ENCODE measurements at places on chromosomes 1 and 21.

GRCh38 chr1:218694636-218695035, 349.5 kb downstream of the TGFB2 start:
- no peak for DNase-seq

GRCh38 chr1:14120895-14121294, 420.9 kb downstream of the PRDM2 start:
- no peak for DNase-seq

- DNase-seq: no peak
Observed at GRCh38 chr1:36846357-36846756, 188.0 kb downstream of the GRIK3 start.

DNA sequence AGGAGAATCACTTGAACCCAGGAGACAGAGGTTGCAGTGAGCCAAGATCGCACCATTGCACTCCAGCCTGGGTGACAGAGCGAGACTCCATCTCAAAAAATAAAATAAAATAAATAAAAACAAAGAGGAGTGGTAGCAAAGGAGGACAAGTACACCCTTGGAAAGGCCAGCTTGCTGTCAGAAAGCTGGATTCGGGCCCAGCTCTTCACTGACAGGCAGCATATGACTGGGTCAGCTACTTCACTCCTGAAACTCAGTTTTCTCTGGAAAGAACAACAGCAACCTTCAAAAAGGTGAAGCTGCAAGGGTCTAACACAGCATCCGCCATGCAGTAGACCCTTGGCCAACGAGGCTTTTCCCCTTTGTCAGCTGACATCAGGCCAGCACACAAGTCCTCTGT, 156.0 kb upstream of the TIAM1 start:
- DNase-seq: no peak

GRCh38 chr1:61659061-61659460, 65.9 kb downstream of the TM2D1 start:
- no peak for DNase-seq

DNA sequence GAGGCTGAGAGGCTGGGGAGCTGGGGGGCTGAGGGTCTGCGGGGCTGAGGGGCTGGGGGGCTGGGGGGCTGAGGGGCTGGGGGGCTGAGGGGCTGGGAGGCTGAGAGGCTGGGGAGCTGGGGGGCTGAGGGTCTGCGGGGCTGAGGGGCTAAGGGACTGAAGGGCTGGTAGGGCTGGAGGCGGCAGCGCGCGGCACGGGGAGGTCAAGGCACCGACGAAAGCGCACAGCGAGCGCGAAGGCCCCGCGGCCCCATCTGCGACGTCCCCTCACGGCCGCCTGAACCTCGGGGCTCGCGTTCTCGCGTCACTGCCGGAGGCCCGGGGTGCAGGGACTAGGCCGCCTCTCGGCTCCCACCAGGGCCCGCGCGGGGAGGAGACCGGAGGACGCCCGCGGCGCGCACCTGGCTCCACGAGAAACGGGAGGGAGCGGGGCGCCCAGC, 356 bp downstream of the INTS11 start:
- DNase-seq: no peak

GRCh38 chr1:23984417-23985186, 4.5 kb upstream of the SRSF10 start:
- DNase-seq: no peak

DNA sequence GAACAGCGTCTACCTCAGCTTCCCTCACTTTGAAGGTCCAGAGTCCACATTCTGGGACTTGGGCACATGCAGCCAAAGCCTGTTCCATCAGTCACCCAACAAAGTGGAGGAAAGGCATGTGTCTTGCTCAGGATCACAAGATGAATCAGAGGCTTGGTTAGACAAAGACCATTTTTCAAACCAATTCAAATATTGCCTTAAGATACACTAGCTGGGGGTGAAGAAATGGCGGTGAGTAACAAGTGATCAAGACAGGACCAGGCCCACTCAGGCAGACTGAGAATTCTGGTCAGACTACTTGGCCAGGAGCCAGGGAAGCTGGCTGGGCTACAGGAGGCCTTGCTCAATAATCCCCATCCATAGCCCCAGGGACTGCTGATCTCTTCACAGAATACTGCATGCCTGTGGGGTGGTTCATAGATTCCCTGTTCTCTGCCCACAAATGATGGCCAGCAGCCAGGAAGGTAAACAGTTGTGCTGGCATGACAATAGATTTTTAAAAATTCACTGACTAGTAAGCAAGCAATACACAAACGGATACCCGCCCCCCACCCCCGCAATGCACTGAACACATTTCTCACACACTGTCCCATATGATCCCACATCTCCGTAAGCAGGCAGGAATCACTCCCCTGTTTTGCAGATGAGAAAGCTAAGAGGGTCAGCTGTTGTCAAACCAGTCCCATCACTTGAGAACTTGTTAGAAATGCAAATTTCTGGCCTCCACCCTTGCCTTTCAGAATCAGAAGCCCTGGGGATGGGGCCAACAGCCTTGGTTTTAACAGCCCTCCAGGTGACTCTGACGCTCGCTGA, 27.2 kb downstream of the ERI3 start:
- peak; percentile 96 for DNase-seq

- DNase-seq: no peak
Observed at GRCh38 chr1:74772945-74773344, 40.0 kb downstream of the TYW3 start.

DNA sequence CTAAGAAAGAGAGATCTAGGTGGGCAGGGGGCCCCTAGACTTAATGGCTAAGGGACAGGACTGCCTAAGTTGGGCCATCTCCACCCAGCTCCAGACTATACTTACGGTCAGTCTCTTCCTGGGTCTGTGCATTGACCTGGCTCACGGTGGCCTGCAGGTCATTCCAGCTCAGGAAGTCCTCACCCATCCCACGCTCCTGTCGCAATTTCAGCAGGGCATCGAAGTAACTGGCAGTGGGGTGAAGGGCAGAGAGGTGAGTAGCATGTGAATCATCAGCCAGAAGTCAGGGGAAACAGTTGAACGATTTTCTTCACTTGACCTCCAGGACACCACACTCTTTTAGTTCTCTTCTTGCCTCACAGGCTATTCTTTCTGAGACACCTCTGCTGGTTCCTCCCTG, 20.5 kb downstream of the IQGAP3 start:
- DNase-seq: no peak

GRCh38 chr1:196488579-196488978, 119.7 kb downstream of the KCNT2 start:
- no peak for DNase-seq

DNA sequence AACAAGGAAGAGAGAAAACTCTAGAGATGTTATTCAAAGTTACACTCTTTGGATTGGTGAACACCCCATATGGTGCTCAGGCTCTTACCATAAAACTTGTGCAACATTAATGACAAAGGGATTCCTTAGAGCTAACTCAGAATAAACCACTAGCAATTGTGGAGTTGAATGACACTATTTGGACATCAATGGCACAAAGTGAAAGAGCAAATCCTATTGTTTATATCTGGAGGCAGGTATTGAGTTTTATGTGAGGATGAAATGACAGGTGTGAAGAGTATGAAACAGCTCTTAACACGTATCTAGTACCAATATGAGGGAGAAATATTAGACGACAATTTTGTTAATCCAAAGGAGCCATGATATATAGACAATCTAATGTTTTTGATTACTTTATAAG, 584.9 kb upstream of the PBX1 start:
- no peak for DNase-seq

GRCh38 chr1:243343970-243344937, 88.4 kb downstream of the SDCCAG8 start:
- peak; percentile 44 for DNase-seq

- peak; percentile 32 for DNase-seq
Observed at GRCh38 chr1:41469706-41470105, 14.8 kb downstream of the EDN2 start.

GRCh38 chr1:228830954-228831481, 95.7 kb downstream of the RHOU start:
- no peak for DNase-seq

DNA sequence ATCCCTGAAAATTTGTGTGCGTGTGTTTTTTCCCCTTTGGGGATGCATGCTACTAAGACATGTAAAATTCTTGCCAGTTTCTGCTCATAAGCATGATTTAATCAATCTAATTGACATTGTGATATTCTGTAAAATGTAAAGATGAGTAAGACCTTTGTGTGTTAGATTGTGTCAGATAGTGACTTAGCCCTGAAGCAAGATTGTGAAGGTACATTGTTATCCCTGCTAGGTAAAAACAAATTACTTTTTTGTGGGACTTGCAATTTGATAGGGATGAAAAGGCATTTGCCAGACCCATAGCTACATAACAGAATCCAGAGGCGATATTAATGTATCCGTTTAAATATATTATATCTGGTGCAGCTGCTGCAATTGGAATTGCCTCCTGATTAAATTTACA, 338.0 kb downstream of the RWDD3 start:
- no peak for DNase-seq

DNA sequence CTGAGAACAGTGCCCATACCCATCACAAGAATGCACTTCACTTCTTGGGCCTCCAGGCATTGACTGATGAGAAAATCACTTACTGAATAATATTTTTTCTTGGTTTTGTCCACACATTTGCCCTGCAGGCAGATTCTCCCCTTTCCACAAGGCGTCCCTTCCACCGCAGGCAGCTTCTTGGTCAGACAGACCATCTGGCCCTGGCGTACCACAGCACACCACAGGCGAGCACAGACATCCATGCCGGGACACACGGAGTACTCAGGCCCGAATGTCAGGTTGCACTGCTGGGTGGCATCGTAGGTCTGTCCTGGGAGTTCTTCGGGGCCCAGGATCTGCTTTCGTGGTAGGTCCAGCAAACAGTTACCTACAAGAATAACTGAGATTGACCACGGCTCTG, 32.5 kb downstream of the ADAMTS5 start:
- no peak for DNase-seq

DNA sequence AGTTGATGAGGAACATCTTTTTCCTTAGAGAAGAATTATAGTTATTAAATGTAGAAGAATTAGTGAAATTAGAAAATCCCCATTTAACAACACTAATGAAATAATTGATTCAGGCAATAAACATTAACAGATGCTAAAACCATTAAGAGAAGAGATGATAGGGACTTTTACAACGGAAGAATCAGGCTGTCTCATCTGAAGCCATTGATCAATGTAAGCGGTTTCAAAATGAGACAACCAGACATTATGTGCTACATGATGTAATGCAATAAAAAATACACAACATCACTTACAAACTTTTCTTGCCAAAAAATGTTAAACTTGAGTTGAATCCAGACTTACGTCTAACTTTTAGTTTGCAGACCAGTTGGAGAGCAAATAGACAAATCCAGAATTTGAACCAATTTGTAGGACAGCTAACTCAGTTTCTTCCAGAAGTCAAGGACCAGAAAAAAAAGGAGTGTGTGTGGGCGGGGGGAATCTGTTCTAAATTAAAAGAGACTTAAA, 165.4 kb upstream of the DPT start:
- no peak for DNase-seq

DNA sequence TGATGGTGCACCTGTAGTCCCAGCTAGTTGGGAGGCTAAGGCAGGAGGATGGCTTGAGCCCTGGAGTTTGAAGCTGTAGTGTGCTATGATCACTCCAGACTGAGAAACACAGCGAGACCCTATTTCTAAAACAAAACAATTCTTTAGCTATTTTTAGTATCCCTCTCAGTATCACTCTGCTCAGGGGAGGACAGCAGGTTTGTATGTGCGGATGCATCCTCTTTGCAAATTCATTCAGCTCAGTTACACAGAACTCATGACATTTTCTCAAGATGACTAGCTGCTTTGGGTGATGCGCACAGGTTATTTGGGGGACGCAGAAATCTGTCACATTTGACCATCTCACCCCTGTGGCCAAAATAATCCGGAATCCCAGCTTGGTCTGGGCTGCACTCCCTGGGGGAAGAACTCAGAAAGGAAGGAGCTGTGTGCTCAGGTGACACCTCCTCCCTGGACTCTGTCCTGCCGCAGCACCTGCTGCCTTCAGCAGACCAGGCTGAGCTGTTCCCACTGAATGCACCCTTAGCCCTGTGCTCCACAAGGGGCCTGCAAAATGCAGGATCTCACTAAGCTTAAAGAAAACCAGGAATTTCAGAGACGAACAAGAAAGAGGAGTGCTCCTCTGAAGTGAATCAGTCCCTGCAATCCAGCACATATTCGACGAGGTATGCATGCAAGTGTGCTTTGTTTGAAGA, 89.5 kb upstream of the PGBD5 start:
- DNase-seq: no peak

GRCh38 chr1:223133306-223133823, 9.7 kb downstream of the TLR5 start:
- DNase-seq: no peak

DNA sequence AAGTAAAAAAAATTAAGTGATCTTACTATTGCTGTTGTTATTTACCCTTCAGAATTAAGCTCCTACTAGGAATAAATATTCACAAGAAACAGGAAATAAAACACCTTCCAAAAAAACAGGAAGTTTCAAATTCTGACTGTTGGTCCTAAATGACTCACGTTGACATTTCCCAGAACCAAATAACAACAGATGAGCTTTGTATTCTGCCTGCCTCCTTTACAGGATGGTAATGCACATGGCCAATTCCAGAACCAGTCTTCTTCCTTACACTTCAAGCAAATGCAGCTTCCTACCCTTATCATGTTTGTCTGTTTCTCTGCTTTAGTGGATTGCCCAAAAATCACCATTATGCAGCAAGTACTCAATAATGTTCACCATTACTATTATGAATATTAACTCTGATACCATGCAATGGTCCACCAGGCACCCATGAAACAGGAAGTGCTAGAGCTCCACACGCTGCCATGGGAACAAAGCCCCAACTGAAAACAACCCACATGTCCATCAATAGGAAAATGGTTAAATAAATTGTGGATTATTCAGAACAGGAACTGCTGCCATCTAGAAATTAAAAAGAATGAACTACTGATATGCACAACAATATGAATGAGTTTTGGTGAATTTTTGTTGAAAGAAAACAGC, 8.9 kb downstream of the CASP9 start:
- DNase-seq: no peak

- DNase-seq: no peak
Observed at GRCh38 chr1:4512636-4513035, 141.8 kb upstream of the AJAP1 start.

GRCh38 chr1:227542153-227543120, 20.9 kb upstream of the ZNF678 start:
- DNase-seq: peak; percentile 85

DNA sequence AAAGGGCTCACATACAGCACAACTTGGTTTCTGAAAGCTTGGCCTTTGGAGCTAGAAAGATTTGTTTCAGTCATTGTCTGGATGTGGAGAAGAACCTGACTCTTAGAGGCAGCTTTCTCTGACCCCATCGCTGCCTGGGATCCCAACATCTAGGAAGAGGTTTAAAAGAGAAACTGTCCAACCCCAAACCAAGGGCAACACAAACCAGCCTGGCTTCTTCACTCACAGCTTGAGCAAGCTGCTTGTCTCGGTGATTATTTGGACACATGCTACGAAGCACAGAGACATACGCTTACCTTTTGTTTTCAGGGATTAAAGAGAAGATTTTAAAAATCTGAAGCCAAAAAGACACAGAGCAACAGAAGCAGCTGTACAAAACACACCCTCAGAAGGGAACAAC, 109.8 kb downstream of the ETS2 start:
- no peak for DNase-seq

DNA sequence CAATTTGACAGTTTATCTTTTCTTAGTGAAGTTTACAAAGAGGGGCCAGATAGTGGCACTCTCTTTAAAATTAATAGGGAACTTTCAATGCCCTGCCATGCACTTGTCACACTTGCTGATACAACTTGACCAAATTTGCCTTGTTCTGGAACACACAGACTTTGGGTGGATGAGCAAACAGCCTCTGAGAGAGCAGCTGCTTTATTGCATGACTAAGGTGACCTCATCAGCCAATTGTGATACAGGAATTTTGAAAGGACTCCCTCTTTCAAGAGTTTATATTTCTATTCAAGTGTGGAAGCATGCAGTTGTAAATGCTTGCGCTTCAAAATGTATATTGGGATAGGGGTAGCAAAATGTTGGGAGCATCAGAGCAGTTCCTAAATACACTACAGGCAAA, 2.1 kb upstream of the RGS1 start:
- DNase-seq: no peak

Data from DMS79 treated with DMSO at 0.1 percent for 48 hours (cell line).